ENCODE measurements at places on chromosomes 12 and 14.

- no peak for DNase-seq
Observed at GRCh38 chr12:56198836-56199235, 9.6 kb upstream of the SMARCC2 start.

- no peak for DNase-seq
Observed at GRCh38 chr12:105273601-105274000, 37.6 kb upstream of the APPL2 start.

DNA sequence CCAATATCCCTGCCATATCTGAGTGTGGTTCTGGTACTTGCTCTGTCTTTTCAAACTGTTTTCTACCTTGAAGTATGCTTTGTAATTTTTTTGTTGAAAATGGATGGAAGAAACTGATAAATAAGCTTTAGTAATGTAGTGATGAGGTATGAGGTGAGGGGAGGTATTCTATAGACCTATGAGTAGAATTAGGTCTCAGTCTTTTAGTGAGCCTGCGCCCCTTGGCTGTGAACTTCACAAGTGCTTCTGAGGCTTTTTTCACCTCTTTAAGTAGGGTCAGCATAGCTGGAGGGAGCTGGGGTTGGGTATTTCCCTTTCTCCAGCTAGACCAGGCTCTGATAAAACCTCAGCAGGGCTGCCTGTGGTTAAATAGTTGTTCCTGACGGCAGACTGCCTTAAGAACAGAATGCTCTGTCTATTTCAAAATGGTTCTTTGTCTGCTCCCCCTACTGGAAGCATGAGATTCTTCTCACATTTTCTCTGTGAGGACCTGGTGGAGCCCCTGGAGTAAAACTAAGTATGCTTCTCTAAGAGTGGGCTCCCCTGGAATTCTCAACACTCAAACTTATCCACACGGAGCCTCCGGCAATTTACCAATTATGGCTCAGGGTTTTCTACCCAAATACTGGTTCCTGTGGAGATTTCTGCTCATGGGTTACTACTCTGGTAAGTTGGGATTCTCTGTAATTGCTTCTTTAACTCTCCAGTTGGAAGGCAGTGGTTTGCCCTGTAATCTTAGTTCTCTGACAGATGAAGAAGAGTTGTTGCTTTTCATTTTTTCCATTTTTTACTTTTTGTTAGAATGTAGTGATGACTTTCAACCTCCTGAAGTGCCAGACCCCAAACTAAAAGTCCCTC lies 13.1 kb downstream of the KRT5 start:
- no peak for DNase-seq

DNA sequence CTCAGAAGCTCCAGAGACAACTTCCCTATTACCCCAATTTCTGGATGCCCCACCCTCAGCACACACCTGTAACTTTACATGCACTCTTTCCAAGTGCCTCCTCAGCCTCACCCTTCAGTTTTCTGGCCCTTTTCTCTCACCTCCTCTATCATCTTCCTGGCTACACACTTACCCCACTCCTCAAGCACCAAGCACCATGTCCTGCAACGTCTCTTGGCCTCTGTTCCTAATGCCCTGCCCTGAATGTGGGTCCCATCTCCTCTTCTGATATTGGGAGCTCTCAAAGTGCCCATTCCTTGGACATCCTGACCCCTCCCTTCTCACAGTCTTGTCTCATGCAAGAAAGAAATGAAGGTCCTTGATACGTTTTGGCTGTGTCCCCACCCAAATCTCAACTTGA lies 1.2 kb downstream of the KRT72 start:
- DNase-seq: no peak

GRCh38 chr12:89618113-89618862 lies 90.3 kb downstream of the ATP2B1 start:
- DNase-seq: no peak

DNA sequence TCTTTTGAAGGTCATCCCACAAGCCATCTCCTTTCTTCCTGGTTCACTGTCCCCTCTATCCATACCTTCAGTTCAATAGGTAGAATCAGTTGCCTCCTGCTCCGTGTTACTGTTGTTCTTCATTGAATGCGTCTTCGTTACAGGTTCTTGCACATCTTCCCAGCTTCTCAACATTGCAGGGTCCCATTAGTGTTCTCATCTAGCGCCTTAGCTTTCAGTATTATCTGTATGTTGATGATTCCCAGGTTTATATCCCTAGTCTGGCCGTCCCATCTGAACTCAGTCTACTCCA lies 2.0 kb downstream of the SCFD1 start:
- no peak for DNase-seq

GRCh38 chr12:80551897-80552296 lies 107.9 kb downstream of the PTPRQ start:
- DNase-seq: no peak

DNA sequence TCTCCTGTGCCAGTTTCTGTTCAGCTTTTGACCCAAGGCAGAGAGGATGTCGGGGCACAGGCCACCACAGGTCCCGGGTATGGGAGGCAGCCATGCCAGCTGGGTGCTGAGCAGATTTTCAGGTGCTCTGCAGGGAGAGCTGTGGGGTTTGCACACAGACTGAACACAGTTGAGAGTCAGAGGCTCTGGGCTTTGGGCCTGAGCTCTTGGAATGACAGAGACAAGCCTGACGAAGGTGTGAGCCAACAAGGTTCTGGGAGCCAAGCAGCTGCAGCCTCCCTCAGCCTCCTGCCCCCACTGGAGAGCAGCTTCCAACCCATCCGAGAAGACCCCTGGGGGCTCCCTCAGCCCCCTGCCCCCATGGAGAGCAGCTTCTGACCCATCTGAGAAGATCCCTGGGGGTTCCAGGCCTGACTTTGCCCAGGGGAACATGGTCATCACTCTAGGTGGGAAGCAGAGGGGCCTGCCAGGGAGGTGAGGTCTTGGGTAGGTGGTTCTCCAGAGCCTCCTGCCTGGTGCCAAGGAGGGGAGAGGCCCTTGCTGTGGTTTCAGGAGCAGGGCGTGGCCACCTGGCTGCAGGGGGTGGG lies 13.8 kb downstream of the FBRSL1 start:
- DNase-seq: no peak

- no peak for DNase-seq
Observed at GRCh38 chr12:20063116-20063515, 305.2 kb upstream of the PDE3A start.

DNA sequence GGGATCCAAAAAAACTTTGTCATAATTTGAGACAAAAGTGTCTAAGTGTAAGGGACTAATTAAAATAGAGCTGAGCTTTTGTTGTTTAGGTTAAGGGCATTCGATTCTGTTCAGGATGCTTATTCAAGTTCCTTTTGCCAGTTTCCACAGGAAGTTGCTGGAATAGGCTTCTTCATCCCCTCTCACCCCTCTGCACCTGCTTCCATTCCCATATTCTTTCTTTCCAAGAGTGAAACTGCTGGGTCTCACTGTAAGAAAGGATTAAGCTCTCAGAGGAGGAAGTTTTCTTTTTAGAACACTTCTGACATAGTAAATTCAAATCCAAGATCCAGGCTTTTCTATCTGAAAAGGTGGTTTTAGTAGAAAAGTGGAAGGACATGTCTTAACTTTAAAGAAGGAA lies 61.4 kb downstream of the POLR3B start:
- DNase-seq: no peak

DNA sequence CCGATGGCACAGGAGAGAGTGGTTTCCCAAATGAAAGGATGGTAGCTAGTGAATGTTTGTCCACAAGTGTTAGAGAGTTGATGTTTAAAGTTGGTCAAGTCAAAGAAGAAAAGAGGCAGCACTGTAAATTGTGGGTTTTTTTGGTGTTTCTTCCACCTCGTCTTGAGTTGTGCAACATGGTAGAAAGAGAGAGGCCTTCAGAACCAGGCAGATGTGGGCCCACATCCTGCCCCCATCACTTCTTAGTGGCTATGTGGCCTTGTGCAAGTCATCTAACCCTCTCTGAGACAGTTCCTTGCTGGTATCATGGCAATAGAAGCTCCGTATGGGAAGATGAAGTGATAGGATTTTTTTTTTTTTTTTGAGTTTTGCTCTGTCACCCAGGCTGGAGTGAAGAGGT lies 60.8 kb downstream of the NDUFA12 start:
- no peak for DNase-seq

- no peak for DNase-seq
Observed at GRCh38 chr14:106845286-106846087, 1319.1 kb downstream of the TMEM121 start.

- no peak for DNase-seq
Observed at GRCh38 chr14:104143521-104144452, 5.4 kb downstream of the KIF26A start.

DNA sequence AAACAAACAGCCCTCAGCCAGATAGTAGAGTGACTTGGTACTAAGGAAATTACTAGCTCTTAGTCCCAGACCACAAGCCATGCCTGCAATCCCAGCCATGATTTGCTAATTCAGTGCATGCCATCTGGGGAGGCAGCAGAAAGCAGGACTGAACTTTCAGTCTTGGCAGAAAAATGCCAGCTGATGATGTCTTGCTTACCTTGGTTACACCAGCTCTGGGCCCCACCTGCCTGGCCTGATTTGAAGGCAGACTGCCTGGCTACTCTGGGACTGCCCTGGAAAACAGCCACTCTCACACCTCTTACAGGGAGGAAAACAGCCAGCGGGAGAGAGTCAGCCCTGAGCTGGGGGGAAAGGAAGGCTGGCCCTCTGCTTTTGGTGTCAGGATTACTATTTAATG lies 4.6 kb upstream of the UNC119B start:
- no peak for DNase-seq

DNA sequence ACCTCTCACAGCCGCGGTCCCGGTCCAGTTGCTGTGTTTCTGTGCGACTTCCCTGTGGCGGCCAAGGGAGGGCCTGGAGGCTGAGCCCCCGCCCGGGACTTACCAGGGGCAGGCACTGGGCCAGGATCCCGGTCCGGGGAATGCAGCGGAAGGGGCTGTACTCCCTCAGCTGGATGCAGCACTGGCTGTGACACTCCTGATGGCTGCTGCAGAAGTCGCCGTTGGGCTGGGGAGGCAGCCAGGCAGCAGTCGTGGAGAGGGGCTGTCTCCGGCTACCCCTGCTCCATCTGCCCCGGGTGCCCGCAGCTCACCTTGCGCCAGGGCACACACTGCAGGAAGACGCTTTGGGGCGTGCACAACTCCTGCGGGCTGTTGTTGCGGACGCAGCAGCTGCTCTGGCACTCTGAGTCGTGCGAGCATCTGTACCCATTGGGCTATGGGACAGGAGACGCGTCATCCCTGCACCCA lies 6.2 kb downstream of the LRCOL1 start:
- DNase-seq: no peak

DNA sequence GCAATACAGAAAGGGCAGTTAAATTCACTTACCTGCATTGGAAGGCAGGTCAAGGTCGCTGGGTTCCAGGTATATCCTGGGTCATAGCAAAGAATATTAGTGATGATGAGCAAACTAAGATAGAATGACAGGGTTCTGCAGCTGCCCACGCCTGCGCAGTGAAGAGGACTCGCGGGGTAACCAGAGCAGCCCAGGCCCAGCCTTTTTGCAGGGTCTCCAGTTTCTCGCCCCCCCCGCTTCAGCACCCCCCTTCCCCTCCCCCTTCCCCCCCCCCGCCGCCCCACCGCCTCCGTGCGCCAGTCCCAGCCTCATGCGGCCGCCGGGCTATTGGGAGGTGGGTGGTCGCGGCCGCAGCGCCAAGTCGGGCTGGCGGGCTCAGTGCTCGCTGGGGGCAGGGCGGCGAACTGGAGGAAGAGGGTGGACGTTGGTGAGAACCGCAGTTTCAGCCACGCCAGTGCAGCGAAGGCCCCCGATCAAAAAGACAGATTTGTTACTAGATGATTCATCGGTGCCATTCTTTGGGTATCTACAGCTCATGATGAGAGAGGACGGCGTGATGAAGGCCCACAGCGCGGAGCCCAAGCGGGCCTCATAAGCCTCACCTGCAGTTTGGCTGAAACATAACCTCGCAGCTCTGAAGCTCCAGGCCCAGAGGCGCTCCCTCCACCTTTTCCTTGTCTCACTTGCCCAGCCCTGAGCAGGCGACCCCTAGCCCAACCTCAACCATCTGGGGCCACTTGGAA lies 20.2 kb downstream of the SLC2A3 start:
- no peak for DNase-seq

- DNase-seq: no peak
Observed at GRCh38 chr14:76123426-76124225, 28.1 kb upstream of the GPATCH2L start.

DNA sequence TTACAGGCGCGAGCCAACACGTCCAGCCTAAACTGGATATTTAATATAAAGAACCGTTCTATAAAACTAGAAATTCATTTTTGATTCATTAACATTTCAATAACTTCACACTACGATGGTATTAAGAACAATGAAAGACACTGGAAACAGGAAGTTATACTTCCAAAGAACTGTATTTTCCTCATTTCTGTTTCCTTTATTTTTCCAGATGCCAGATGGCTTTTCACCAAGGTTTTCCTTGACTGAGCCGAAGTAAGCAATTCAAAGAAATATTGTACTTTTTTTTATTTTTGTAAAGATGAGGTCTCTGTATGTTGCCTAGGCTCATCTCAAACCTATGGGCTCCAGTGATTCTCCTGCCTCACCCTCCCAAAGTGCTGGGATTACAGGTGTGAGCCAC lies 28.2 kb downstream of the EEA1 start:
- DNase-seq: no peak

- no peak for DNase-seq
Observed at GRCh38 chr14:105312973-105313372, 1.6 kb upstream of the PACS2 start.

GRCh38 chr12:12622418-12622817 lies 10.7 kb downstream of the CREBL2 start:
- DNase-seq: no peak

- DNase-seq: no peak
Observed at GRCh38 chr12:29024117-29024516, 125.0 kb upstream of the FAR2 start.

- no peak for DNase-seq
Observed at GRCh38 chr14:21408147-21408546, 24.3 kb upstream of the SUPT16H start.

GRCh38 chr14:32329690-32330285 lies 690 bp downstream of the AKAP6 start:
- no peak for DNase-seq

DNA sequence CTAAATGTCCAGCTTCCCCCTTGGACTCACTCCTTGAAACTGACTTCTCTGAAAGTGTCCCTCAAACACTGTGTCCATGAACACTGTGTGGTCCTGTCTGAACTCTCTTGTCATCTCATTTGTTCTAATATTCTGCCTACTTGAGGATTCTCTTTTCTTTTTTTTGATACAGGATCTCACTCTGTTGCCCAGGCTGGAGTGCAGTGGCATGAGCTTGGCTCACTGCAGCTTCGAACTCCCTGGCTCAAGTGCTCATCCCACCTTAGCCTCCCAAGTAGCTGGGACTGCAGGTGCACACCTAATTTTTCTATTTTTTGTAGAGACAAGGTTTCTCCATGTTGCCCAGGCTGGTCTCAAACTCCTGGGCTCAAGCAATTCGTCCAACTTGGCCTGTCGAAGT lies 4.9 kb upstream of the HEBP1 start:
- no peak for DNase-seq

All from stimulated activated CD8-positive, alpha-beta memory T cell treated with anti-CD3 and anti-CD28 coated beads, Interleukin-7, amount 100 ng/mL, for 1 hour (primary cell).